Pulmonary artery endothelial cell (primary cell): ENCODE measurements at places on chromosomes 1 and 21.

GRCh38 chr1:185733818-185734735 is at the start of gene HMCN1:
Gene HMCN1, plus strand, starts transcription at chr1:185734391. Its CDS starts 389 bp downstream, at chr1:185734780.
- peak; percentile 44 for DNase-seq

DNA sequence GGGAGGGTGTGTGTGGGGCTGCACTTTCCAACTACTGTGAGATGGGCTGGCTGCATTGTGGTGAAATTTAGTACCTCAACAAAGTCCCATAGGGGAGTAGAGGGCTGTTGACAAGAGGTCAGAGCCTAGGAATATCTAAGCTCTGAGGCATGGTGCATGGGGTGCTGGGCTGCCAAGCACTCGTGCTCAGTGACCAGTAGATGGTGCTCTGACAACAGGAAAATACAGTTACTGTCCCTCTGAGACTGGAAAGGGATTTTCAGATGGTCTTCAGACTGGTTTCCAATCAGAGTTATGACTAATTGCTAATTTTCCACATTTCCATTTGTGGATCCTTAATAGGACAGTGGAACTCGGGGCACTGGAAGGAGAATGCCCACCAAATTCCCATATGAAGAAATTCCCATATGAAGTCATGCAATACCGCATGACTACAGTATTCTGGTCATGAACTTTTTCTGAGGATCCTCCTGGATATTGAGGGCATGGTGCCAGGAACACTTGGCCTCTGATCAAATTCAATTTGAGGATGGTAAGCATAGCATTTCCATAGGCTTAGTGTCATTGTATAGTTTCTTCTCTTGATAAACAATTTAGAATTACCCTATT is 4.1 kb upstream of the CACNA1E start:
- DNase-seq: peak; percentile 4

DNA sequence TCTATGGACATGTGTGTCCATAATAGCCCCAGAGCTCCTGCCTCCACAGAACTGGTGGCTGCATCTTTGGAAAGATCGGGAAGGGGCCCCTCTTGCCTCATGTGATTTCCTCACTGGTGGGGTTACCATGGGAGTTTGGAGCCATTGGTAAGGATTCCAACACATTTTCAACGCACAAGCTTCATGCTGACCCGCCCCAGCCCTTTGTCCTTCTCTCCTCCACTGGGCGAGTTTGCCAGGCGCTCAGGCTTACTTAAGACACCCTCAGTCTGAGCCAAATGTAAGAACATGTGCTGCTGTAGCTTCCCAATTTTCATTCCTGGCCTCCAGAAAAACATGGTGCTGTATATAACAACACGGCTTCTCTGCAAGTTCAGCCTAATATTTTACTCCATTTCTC is 72.4 kb downstream of the ATP5PO start:
- no peak for DNase-seq

DNA sequence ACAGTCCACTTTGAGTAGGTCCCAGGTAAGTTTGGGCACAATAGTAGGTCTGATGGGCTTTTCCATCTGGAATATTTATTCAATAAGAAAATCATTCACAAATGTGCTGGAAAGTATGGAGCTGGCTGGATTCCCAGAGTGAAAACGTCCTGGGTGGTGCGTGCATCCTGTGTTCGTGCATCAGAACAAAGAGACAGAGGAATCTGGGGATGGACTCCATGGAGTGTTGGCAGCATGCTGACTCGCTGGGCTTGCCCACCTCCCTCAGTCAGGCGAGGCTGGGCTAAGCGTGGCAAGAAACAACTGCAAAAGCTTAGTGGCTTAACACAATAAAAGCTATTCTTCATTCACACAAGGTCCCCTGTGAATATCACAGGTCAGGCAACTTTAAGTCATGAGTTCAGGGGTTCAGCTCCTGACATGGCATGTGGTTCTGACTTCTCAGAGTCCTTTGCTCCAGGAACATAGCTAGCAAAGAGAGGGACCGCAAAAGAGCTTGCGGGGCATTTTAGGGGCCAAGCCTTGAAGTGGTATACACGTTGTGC is 151.6 kb upstream of the ZNF644 start:
- no peak for DNase-seq

- DNase-seq: no peak
Measured at GRCh38 chr1:162530307-162530987, 31.1 kb upstream of the UAP1 start.

DNA sequence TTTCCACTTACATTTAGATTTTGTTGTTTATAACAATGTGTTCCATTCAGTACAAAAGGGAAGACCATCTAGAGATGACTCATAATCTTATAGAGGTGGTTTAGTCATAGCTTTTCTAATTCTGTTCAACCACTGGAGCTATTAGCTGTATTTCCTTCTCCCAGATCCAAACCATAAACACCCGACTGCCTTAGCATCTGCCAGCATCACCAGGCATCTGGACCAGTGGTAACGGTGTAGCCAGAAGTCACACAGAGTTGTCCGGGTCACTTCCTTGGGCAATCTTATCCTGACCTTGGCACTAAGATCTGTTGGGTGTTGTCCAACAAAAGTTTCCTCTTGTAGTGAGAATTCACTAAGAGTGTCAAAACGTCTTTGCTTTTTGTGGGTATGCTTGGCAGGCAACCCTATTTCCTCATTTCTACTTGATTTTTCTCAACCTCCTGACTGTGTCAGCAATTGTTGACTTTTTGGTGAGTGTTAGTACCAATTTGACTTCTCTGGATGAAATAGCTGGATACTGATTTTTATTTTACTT is 372.1 kb upstream of the B3GALT2 start:
- peak; percentile 50 for DNase-seq

- DNase-seq: no peak
Measured at GRCh38 chr1:157356601-157357000, 195.7 kb downstream of the FCRL5 start.

- DNase-seq: no peak
Measured at GRCh38 chr1:117146575-117147340, 25.2 kb upstream of the TRIM45 start.

DNA sequence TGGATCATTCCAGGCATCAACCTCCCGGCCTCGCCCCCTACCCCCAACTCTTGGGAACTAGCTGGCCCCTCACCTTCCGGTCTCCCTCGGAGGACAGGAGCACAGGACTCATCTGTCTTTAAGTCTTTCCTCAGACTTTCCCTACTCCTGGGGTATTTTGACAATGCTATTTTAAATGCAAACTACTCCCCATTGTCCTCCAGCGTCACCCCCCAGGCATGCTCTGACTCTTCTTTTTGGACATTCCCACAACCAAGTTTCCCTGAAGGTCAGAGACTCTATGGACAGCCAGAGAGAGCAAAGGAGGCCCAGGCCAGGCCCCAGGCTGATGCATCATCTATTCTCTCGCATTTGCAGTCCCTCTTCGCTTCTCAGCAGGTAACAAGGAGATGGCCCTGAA is 424.3 kb downstream of the PCP4 start:
- DNase-seq: no peak

- no peak for DNase-seq
Measured at GRCh38 chr1:119808491-119808890, 2.8 kb downstream of the REG4 start.

GRCh38 chr1:56921479-56921878 is 44.3 kb downstream of the C8B start:
- no peak for DNase-seq

- DNase-seq: no peak
Measured at GRCh38 chr1:31617916-31618746, 642 bp downstream of the HCRTR1 start.

GRCh38 chr1:58108783-58109182 is 437.7 kb downstream of the OMA1 start:
- no peak for DNase-seq

DNA sequence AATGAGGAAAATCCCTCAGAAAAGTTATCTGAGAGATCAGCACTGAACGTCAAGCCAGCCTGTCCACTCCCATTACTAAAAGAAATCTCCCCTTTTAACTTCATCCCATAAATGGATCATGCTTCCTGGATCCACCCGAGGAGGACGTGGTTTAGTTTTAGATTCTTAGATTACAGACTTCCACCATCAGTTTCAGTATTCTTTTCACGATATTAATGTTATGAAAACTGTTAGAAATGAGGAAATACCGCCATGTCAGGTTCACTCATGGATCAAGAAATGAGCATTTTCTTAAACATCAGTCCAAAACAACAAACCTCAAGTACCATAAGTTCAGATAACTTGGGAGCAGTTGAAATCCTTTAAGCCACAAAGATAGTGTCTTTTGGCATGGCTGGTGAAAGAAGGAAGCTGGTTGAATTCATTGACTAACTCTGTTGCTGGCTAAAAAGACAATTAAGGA is 49.8 kb downstream of the NFIA start:
- no peak for DNase-seq

- no peak for DNase-seq
Measured at GRCh38 chr1:25581764-25582163, 34.8 kb upstream of the MAN1C1 start.

GRCh38 chr1:55560266-55560665 is 345.1 kb upstream of the USP24 start:
- no peak for DNase-seq

- DNase-seq: no peak
Measured at GRCh38 chr21:31658053-31658452, 1.4 kb upstream of the SOD1 start.

DNA sequence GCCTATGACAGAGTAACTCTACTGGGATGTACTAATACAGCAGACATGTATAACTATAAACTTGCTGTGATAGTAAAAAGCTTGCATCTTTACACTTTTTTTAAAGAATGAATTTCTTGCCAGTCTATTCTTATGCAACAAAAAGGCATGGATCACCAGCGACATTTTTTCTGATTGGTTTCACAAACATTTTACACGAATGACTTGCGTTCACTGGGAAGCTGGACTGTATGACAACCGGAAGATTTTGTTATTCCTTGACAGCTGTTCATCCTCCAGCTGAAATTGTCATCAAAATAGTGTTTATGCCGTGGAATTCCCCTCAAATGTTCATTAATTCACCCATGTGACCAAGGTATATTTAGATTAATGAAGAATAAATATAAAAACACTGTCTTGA is 131.0 kb downstream of the XPR1 start:
- DNase-seq: no peak

GRCh38 chr1:21292984-21293536 is 2.8 kb upstream of the ECE1 start:
- DNase-seq: no peak

GRCh38 chr1:61261595-61261994 is 179.2 kb downstream of the NFIA start:
- DNase-seq: no peak

- no peak for DNase-seq
Measured at GRCh38 chr1:241775021-241775420, 73.0 kb upstream of the EXO1 start.

DNA sequence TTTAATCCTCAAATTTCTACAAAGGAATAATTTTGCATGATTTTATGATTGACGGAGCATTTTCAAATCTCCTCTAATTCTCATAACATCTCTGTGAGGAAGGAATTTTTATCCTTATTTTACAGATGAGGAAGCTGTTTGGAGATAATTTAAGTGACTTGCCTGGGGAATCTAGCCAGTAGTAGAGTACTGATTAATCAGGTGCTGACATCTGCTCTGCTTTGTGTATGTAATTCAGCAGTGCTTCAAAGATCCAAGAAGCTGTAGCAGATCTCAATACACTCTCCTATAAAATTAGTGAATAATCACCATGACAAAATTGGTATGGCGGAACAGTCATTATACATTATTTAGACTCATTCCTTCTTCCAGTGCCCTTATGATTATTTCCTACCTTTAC is 46.0 kb downstream of the DPH5 start:
- no peak for DNase-seq

- no peak for DNase-seq
Measured at GRCh38 chr1:195584870-195585624, 1023.2 kb downstream of the KCNT2 start.

DNA sequence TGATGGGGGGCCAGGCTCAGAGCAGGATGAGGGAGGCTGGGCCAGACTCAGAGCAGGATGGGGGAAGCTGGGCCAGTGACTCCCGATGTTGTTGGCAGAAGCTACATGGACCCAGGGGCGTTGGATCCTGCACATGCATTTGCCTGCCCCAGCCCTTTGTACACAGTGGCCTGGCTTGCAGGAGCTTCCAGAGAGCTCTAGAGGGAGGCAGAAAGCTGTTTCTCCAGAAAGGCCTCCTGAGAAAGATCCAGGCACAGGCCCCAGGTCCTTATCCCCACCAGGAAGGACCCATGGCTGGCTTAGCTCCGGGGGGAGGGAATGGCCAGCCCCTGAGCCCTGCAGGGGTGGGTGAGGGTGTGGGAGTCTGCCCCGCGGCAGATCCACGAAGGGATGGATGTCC is 106.6 kb upstream of the ACTRT2 start:
- DNase-seq: no peak

DNA sequence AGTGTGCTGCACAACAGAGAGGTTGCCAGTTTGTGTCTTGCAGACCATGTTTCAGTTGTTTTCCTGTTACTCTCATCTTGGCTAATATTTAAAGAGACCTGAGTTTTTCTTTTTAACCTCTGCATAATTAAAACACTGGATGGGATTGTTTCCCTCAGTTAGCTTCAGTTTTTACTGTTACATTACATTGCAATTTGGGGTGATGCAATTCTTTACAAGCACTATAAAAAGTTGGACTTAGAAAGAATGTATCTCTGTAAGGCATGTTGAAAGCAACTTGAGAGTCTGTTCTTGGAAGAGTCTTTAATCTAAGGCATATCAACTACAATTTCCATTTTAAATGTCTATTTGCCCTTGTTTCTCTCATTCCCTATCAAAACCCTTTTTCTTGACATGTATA is 99.1 kb downstream of the DNM3 start:
- DNase-seq: no peak

- DNase-seq: no peak
Measured at GRCh38 chr1:161510477-161510876, 5.2 kb downstream of the FCGR2A start.

- DNase-seq: no peak
Measured at GRCh38 chr1:21337928-21338572, 47.8 kb upstream of the ECE1 start.

DNA sequence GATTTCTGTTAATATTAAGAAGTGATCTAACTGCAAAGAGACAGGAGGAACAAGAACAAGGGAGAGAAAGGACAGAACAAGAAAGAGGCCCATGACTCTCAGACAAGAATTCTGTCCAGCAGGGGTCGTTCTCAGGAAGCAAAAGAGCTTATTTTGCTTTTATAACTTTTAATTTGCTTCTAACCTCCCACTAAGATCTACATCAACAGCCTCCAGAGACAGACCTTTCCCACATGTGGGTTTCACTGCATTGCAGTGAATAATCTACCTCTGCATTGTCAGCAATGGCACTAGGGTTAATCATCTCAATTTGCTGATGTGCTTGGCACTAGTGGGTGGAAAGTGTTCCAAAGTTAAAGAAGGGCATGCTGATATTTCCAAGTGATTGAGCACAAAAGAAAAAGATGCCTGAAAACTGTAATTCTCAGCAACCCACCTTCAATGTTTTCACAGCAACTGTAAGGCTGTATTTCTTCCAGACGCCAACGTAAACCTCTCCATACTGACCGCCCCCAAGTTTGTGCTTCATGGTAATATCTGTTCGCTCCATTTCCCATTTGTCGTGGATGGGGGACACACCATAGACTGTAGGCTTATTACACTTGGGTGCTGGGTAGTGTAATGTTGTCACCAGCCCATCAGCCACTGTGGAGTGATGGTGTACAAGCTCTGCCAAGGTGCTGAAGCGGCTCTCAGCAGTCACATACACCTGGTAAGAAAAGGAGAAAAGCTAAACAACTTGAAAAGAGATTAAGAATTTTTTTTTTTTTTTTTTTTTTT is 39.5 kb downstream of the TOR3A start:
- DNase-seq: no peak

- no peak for DNase-seq
Measured at GRCh38 chr1:211549092-211549711, 29.8 kb downstream of the SLC30A1 start.
